8988T (cell line): ENCODE measurements at places on chromosomes 7 and 10.

- no peak for DNase-seq
Observed at GRCh38 chr10:72334825-72335393, 19.8 kb downstream of the DNAJB12 start.

GRCh38 chr10:47356708-47357107 is 8.5 kb downstream of the RBP3 start:
- DNase-seq, result no peak

- DNase-seq, result no peak
Observed at GRCh38 chr10:121183236-121183635, 332.1 kb downstream of the WDR11 start.

DNA sequence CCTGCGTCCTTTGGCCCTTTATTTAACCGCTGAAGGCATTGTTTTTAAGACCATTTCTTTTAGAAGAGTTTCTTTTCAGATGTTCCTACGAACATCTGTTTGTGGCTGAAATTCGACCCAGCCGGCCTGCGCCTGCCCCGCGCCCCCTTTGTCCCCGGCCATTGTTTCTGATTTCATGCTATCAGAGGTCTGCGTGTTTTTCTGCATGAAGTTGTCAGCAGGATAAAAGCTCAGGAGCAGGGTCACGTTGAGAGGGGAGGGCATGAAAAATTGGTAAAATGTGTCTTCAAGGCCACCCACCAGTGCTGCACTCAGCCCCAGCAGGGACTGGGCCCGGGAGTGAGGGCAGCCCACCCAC is 43.1 kb downstream of the NKX6-2 start:
- DNase-seq, result no peak

DNA sequence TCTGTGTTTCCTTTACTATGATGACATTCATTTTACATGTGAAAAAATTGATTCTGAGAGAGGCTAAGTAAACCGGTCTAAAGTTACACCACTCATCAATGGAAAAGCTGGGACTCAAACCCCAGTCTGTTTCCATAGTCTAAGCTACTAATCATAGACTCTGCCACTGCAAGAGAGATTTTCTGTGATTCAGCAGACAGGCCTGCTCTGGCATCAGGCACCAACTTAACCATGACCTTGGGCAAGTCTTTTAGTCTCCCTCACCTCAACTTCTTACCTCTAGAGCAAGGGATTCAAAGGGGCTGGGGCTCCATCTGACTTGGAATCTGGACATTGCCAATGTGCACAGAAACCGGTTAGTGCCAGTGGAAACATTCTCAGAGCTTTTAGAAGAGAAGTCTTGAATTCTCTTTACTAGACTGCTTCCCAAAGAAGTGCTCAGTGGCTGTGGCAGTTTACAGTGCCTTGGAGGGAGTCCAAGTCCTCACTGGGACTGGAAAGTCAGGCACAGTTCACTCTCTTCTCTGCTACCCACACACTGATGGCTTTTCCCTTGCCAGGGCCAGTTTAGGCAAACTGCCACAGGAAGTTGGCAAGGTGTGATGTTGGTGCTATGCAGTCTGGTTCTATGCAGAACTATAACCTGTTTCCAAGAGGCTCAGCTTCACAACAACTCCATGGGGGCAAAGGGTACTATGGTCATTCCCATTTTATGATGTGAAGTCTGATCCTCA is 4.5 kb upstream of the BLNK start:
- no peak for DNase-seq

DNA sequence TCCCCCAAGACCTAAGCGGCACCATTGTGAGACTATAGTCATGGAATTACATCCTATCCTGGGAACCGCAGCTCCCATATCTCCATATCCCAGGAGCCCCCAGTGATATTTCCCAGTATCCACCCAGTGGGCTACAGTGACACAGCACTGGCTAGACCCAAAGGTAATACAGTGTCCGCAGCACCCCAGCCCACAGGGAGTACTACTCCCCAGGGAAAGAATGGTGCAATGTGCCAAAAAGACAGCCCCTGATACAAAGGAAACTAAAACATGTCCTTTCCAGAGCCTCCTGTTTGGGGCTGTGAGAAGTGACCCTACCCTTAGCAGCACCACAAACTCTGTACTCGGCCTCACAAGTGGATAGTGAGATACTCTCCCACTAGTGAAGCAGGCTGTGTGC is 4.5 kb upstream of the IFIT2 start:
- no peak for DNase-seq

GRCh38 chr10:122368502-122369254 is 5.8 kb upstream of the PLEKHA1 start:
- DNase-seq, result no peak
